ENCODE measurements at places on chromosomes 13 and 19.

DNA sequence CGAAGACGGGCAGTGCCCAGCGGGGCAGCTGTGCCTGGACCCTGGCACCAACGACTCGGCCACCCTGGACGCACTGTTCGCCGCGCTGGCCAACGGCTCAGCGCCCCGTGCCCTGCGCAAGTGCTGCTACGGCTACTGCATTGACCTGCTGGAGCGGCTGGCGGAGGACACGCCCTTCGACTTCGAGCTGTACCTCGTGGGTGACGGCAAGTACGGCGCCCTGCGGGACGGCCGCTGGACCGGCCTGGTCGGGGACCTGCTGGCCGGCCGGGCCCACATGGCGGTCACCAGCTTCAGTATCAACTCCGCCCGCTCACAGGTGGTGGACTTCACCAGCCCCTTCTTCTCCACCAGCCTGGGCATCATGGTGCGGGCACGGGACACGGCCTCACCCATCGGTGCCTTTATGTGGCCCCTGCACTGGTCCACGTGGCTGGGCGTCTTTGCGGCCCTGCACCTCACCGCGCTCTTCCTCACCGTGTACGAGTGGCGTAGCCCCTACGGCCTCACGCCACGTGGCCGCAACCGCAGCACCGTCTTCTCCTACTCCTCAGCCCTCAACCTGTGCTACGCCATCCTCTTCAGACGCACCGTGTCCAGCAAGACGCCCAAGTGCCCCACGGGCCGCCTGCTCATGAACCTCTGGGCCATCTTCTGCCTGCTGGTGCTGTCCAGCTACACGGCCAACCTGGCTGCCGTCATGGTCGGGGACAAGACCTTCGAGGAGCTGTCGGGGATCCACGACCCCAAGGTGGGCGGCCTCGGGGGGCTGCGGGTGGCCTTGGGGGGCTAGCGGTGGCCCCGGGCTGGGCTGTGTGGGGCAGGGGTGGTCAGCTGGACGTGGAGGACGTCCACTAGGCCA, 4.8 kb downstream of the GRIN3B start:
- DNase-seq: no peak

DNA sequence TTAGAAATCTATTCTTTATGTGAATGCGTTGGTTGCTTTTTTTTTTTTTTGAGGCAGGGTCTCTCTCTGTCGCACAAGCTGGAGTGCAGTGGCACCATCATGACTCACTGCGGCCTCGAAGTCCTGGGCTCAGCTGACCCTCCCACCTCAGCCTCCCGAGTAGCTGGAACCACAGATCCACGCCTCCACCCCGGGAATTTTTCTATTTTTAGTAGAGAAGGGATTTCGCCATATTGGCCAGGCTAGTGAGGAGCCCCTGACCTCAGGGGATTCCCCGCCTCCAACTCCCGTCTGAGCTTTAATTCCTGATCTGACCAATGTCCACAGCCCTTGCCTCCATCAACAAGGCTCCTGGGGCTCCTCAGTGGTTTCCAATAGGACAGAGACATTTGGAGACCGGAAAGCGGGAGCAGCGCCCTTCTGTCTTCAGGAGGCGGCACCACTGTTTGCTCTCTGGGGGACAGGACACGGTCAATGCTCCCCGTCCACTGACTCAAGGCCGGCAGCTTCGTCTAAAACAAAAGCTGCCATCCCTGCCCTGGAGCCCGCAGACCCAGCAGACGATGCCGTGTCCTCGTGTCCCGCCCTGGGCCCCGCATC, 503 bp downstream of the TUBA3C start:
- no peak for DNase-seq

GRCh38 chr13:51435002-51435578, 17.7 kb downstream of the INTS6 start:
- DNase-seq: peak; percentile 49

DNA sequence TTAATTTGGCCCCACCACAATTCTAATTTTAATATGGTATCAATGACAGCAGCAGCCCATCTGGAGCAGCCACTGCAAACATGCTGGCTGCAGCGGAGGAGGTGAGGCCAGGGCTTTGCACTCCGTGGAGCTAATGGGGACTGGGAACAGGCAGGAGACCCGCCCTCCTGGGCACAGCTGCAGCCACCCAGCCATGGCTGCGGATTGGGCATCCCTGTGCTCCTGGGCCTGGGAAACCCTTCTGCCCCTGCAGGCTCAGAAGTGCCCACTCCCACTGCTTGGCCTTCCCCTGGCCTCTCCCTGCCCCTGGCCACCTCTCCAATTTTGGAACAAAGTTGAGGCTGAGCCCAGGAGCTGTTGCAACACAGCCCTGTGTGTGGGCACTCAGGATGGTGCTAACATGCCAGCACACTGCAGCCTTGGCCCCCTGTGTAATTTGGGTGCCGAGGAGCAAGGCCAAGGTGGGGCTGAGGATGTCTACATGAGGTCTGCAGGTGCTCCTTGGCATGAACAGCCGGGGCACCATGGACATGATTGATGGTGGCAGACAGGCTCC, 123.6 kb downstream of the PCDH9 start:
- no peak for DNase-seq

GRCh38 chr13:23159205-23159759, 21.5 kb upstream of the SGCG start:
- DNase-seq: no peak

DNA sequence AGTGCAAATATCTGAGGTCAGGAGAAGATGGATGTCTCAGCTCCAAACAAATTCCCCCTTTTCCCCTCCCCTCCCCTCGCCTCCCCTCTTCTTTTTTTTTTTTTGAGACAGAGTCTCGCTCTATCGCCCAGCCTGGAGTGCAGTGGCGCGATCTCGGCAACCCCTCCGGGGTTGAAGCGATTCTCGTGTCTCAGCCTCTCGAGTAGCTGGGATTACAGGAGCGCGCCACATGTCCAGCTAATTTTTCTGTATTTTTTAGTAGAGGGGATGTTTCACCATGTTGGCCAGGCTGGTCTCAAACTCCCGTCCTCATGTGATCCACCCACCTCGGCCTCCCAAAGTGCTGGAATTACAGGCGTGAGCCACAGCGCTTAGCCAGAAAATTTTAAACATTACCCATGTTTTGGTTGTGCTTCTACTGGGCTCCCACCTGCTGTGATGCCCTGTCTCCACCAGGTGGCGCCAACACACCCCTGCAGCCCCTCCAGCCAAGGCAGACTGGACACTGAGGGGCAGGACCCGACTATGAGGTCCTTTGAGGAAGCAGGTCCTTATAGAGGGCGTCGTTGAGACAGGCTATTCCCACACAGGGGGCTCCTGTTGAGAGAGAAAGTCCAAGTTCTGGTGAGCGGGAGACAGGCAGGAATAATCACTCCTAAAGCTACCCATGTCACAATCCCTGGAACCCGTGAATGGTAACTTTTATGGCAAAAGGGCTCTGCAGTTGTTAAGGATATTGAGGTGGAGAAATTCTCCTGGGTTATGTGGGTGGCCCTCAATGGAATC, 6.3 kb downstream of the ERICH4 start:
- peak; percentile 75 for DNase-seq

Measured in CD4-positive, alpha-beta T cell treated with Interleukin-10 for 1 hour (primary cell).